Renal cortical epithelial cell (primary cell): ENCODE measurements at places on chromosomes 11 and 22.

DNA sequence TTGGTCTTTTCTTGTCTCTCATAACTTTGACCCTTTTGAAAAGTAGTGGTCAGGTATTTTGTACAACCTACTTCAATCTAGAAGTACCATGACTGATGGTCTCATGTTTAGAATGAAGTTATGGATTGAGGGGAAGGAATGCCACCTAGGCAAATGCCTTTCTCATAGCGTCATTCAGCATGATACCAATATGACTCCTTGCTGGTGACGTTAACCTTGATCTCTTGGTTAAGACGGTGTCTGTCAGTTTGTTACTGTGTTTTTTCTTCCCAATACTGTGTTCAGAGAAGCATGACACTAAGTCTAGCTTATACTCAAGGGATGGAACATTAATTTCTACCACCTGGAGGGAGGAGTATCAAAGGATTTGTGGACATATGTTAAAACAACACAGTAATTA is 130.9 kb downstream of the KIF18A start:
- peak; percentile 86 for DNase-seq

DNA sequence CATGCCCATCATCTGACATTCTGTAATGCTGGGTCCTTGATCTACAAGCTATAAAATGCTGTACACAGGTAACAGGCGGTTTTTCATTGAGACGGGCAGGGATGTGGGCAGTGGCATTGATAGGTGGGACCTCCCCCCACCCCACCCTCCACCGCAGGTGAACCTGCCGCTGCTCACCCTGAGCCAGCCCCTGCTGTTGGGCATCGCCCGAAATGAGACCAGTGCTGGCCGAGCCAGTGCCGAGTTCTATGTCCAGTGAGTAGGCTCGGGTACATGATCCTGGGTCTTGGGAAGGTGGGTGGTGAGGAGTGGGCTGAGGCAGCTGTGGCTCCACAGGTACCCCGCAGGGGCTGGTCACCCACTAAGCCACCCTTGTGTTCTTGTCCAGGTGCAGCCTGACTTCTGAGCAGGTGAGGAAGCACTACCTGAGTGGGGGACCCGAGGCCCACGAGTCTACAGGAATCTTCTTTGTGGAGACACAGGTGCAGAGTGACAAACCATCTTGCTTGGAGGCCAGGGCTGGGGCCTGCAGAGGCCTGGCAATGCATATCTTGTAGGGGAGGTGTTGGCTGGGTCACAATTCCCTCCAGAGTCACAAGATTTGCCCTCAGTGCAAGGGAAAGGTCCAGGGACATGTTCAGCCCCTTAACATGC is 1.1 kb upstream of the DNAJC4 start:
- no peak for DNase-seq

- DNase-seq, result no peak
These were observed at the start of gene KDELR3 for GRCh38 chr22:38467904-38468442. Gene KDELR3 (plus strand): TSS chr22:38468096. CDS start chr22:38468234, 138 bp downstream.

DNA sequence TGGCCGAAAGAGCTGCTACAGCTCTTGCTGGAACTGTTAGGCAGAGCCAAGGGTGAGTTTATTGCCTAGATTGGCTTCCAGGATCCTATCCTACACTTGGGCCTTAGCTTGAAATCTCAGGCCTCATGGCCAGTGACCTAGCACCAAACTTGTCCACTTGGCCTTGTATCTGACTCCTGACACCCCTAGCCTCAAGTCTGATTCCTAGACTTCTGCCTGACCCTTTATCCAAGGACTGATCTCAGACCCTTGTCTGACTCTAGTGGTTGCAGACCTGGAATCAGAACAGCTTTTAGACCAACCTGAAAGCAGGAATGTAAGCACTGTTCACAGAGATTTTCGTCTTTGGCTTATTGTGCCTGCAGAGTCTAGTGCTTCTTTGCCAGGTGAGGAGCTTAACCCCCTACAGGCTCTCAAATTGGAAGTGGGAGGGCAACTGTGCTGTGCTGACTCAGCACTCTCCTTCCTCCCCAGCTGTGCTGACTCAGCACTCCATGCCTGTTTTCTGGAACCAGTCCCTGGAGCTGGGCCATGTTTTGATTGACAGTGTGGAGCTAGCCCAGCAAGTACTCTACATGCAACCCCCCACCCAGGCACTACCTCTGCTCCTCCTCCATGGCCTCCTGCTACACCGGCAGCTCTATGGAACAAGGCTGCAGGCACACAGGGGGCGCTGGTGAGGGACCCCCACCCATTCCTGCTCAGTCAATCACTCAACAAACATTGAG is 35.1 kb downstream of the RRP8 start:
- peak; percentile 72 for DNase-seq

GRCh38 chr11:33383075-33383919 is 126.1 kb downstream of the HIPK3 start:
- DNase-seq, result no peak

DNA sequence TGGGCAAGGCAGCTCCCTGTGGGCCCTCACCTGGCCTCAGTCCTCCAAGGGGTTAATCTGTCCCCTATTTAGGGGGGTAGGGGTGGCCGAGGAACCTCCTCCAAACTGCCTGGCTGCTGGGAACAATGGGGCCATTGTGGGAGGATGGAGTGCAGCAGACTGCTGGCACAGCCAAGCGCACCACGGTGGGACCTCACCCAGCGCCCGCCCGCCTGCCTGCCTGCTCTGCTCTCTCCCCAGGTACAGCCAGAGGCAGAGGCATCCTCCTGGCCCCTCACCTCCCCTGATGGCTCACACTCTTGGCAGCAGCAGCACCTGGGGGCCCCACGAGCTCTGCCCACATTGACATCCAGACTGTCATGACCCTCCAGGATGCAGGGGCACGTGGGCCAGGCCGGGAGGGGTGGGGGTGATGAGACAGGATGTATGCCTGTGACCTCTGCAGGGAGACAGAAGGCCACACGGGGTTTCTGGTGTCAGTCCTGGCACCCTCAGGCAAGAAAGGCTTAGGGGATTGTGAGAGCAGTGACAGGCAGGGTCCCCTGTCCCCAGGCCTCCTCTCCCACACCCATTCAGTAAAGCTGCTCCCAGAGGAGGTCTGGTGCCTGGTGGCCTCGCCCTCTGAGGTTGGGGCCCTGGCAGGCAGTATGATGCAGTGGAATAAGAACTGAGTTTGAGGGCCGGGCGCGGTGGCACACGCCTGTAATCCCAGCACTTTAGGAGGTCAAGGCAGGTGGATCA is 11.4 kb downstream of the BCL9L start:
- no peak for DNase-seq
